ENCODE measurements at places on chromosomes 12 and 14.

GRCh38 chr12:42760550-42760949 is 171.0 kb upstream of the PRICKLE1 start:
- H3K4me3 ChIP-seq, result no peak overlapping the region
- H3K27me3 ChIP-seq, result no peaks in the 10 kb centered on the region

GRCh38 chr14:101464984-101465794 is 96.1 kb upstream of the DIO3 start:
- no peaks in the 10 kb centered on the region for H3K4me1 ChIP-seq
- no peak overlapping the region for H3K4me3 ChIP-seq
- peak; percentile 31 for DNase-seq
- H3K27me3 ChIP-seq, result no peaks in the 10 kb centered on the region
- no peaks in the 10 kb centered on the region for H3K36me3 ChIP-seq

DNA sequence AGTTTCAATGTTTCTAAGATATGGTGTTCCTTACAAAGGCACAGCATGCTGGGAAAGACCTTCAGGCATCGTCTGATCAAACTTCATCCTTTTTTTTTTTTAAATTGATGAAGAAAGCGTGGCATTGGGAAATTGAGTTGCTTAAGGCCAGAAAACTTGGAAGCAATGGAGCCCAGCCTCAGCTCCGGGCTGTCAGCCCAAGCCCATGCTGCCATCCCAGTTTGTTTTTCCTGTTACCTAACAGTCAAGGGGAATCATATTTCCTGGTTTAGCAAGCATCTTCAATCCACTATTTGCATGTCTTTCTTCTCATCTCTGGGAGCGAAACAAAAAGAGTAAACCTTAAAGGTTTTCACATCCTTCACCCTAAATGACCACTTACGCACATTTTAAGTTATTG is 200.2 kb downstream of the CHST11 start:
- no peak overlapping the region for H3K27ac ChIP-seq
- H3K4me3 ChIP-seq, result no peak overlapping the region
- H3K27me3 ChIP-seq, result no peaks in the 10 kb centered on the region
- H3K4me1 ChIP-seq, result no peaks in the 10 kb centered on the region
- no peaks in the 10 kb centered on the region for H3K36me3 ChIP-seq
- DNase-seq, result no peak

DNA sequence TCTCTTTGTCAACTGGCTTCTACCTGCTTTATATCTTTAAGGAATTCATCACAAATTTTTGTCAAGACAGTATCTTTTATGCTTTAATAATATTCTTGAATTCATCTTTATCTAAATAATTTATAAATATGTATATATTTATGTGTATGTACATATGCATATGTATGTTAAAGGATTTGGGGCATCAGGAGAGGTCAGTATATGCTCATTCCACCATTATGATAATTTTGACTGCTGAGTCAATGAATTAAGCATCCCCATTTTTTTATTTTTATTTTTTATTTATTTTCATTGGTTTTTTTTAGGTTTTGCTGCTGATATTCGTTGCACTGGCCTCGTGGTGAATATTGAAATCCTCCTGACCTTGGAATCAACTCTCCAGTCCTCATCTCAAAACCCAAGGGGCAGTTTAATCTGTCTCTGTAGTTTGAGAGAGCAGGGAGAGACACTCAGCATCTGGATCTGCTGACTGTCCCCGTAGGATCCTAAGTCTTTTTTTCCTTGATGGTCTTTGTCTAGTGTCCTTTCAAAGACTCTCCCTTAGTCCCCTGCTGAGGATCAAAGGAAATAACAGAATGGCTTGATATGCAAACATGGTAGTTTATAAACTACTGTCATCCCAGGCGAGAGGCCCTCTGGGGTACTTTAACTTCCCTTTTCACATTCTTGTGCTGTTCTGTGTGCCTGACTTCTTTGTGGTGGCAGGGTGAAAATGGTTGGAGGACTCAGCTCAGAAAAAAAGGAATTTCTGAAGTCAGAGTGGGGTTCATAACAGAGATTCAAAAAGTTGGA is 218.7 kb downstream of the DIO2 start:
- H3K4me3 ChIP-seq, result no peak overlapping the region
- DNase-seq, result no peak
- no peak overlapping the region for H3K27ac ChIP-seq
- no peaks in the 10 kb centered on the region for H3K4me1 ChIP-seq
- no peaks in the 10 kb centered on the region for H3K27me3 ChIP-seq

GRCh38 chr14:69985463-69985862 is 106.2 kb downstream of the SMOC1 start:
- H3K4me1 ChIP-seq, result no peaks in the 10 kb centered on the region
- H3K36me3 ChIP-seq, result no peaks in the 10 kb centered on the region
- H3K4me3 ChIP-seq, result no peak overlapping the region
- no peak for DNase-seq
- H3K27me3 ChIP-seq, result no peaks in the 10 kb centered on the region
- no peak overlapping the region for H3K27ac ChIP-seq

- H3K4me1 ChIP-seq, result no peaks in the 10 kb centered on the region
- no peaks in the 10 kb centered on the region for H3K36me3 ChIP-seq
- no peak for DNase-seq
- no peaks in the 10 kb centered on the region for H3K27me3 ChIP-seq
- H3K4me3 ChIP-seq, result no peak overlapping the region
Observed at GRCh38 chr14:51219473-51220448, 20.3 kb upstream of the TMX1 start.

DNA sequence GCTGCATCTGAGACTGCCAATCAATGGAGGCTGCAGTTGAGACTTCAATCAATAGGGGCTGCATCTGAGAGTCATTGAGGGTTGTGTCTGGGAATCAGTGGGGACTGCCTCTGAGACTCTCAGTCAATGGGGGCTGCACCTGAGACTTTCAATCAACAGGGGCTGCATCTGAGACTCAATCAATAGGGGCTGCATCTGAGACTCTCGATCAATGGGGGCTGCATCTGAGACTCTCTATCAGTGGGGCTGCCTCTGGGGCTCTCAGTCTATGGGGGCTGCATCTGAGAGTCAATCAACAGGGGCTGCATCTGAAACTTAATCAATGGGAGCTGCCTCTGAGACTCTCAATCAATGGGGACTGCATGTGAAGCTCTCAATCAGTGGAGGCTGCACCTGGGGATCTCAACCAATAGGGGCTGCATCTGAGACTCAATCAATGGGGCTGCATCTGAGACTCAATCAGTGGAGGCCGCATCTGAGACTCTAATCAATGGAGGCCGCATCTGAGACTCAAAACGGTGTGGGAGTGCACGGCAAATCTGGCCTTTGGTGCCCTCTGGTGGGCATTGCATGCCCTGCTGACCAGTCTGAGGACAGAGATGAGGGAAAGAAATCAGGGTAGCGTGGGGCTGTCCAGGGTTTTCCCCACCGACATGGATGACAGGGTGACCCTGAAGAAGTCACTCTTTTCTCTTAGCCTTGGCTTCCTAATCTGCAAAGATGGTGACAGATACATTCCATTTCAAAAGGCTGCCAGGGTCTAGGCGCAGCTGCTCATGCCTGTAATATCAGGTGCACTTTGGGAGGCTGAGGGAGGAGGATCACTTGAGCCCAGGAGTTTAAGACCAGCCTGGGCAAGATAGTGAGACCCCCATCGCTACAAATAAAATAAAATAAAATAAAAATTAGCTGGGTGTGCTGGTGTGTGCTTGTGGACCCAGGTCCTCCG is 41.3 kb upstream of the EIF5 start:
- H3K36me3 ChIP-seq, result no peaks in the 10 kb centered on the region
- H3K27me3 ChIP-seq, result no peaks in the 10 kb centered on the region
- H3K27ac ChIP-seq, result no peak overlapping the region
- no peak overlapping the region for H3K4me3 ChIP-seq
- peaks cover 4% of the 10 kb centered on the region for H3K4me1 ChIP-seq

DNA sequence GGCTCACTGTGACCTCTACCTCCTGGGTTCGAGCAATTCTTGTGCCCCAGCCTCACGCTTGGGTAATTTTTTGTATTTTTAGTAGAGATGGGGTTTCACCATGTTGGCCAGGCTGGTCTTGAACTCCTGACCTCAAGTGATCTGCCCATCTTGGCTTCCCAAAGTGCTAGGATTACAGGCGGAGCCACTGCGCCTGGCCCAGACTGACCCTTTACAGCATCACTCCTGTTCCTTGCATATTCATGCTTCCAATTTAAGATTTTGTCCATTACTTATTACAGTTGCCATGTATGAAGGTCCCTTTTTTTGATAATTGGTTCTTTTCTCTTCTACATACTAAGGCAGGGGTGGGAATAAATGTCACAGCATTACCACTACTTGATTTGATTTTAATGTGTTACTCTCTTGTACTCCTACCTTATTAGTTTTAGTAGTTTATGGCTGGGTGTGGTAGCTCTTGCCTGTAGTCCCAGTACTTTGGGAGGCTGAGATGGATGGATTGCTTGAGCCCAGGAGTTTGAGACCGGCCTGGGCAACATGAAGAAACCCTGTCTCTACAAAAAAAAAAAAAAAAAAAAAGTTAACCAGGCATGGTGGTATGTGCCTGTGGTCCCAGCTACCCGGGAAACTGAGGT is 46.9 kb downstream of the ADIPOR2 start:
- H3K4me1 ChIP-seq, result no peaks in the 10 kb centered on the region
- no peaks in the 10 kb centered on the region for H3K27me3 ChIP-seq
- no peak for DNase-seq
- no peak overlapping the region for H3K4me3 ChIP-seq
- no peaks in the 10 kb centered on the region for H3K36me3 ChIP-seq

GRCh38 chr14:73662487-73662943 is 17.7 kb downstream of the DNAL1 start:
- no peak overlapping the region for H3K4me3 ChIP-seq
- H3K4me1 ChIP-seq, result peaks cover 10% of the 10 kb centered on the region
- H3K27me3 ChIP-seq, result no peaks in the 10 kb centered on the region
- H3K36me3 ChIP-seq, result peaks cover 10% of the 10 kb centered on the region

GRCh38 chr12:27800819-27801218 is 20.8 kb upstream of the MANSC4 start:
- no peak overlapping the region for H3K4me3 ChIP-seq
- no peak for DNase-seq
- H3K4me1 ChIP-seq, result peaks cover 17% of the 10 kb centered on the region
- no peaks in the 10 kb centered on the region for H3K27me3 ChIP-seq
- H3K27ac ChIP-seq, result no peak overlapping the region
- H3K36me3 ChIP-seq, result peaks cover 34% of the 10 kb centered on the region

GRCh38 chr14:34568803-34569202 is 29.3 kb upstream of the EAPP start:
- no peak for DNase-seq
- H3K36me3 ChIP-seq, result peaks cover 55% of the 10 kb centered on the region
- no peaks in the 10 kb centered on the region for H3K27me3 ChIP-seq
- H3K27ac ChIP-seq, result no peak overlapping the region
- no peak overlapping the region for H3K4me3 ChIP-seq

DNA sequence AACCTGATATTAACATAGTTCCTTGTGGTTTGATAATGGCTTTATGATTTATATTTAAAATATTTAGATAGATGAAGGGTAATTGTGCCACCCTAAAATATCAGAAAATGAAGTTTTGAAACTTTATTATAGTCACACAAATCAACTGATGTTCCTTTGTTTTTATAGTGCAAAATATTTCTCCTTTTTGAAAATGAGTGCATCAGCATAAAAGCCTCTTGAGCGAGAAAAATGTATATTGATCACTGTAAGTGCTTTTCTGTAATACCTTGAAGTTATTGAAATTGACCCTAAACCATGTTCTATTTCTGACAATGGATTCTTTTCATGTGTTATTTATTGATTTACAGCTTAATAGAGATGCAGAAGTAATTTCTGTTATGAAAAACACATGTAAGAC is 35.0 kb downstream of the LRFN5 start:
- H3K4me1 ChIP-seq, result no peaks in the 10 kb centered on the region
- no peak for DNase-seq
- H3K27me3 ChIP-seq, result no peaks in the 10 kb centered on the region
- no peak overlapping the region for H3K4me3 ChIP-seq
- H3K27ac ChIP-seq, result no peak overlapping the region
- no peaks in the 10 kb centered on the region for H3K36me3 ChIP-seq

DNA sequence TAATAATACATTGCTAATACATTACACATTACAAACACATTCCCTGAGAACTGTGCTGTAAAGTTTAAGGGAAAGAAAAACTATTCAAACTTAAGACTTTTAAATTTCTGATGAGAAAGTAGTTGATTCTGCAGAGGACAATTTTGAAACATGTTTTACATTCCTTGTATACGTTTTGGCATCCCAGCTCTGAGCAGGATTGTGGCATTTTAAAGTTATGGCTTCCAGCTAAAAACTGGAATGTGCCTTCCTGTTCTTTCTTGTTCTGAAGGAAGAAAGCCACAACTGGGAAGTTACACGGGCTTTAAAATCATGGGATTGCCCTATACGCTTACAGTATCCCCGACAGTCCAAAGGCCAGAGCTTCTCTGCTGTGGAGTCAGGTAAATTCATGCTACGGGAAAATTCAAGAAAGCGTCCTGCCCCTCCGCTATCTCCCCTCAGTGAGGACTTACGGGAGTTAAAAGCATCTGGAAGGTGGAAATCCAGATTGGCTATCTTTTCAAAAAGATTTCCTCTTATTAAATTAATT is 10.8 kb upstream of the KLHL42 start:
- no peaks in the 10 kb centered on the region for H3K27me3 ChIP-seq
- H3K4me1 ChIP-seq, result peaks cover 14% of the 10 kb centered on the region
- no peak overlapping the region for H3K27ac ChIP-seq
- H3K4me3 ChIP-seq, result no peak overlapping the region

DNA sequence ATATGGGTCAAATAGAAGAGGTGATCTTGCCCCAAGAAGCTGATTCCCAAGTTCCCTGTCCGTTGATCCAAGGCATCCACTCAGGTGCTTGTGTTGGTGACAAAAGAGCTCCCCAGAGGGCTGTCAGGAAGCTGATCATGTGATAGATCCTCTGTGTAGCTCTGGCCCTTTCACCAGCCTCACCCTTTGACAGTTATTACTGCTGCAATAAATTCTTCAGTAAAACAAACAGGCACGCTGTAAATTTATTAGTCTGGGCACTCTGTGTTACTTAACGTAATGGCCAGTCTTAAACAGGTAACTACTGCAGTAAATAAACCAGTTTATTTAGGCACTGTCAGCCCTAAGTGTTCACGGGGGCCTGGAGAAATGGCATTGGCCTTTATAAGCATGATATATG is 473.9 kb downstream of the BCL11B start:
- no peak overlapping the region for H3K4me3 ChIP-seq
- H3K4me1 ChIP-seq, result peaks cover 15% of the 10 kb centered on the region
- H3K27me3 ChIP-seq, result no peaks in the 10 kb centered on the region
- DNase-seq, result no peak
- H3K36me3 ChIP-seq, result no peaks in the 10 kb centered on the region

DNA sequence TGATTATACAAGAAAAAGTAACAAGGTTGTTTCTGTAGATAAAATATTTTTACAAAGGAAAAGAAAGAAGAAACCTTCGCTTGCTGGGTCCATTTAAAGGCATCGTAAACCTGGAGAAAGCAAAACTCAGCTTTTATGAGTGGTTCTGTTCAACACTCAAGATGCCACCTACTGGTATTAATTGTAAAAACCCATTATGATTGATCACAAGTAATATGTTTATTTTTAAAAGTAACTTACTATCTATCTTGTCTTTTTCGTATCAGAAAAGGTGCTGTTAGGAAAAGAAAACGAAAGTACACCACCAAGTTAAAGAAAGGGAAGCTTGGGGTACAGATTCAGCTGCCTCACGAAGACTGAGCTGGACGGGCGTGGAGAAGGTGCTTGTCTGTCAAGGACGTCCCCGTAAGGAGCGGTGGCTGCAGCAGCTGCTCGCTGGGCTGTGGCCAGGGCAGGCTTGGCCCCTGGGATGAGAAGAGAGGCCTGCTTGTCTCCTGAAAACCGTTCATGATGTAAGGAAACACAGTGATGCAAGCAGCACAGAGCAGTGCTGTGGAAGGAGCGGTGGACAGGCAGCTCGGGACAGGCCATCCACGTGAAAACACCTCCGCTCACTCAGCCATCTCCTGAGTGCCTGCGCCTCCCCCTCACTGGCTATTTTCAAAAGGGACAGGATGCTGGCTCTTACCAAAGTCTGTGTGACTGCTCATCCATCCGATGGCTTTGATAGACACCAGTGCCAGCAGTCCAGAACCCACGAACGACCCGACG is 25.0 kb downstream of the SLC15A4 start:
- no peak overlapping the region for H3K4me3 ChIP-seq
- H3K27ac ChIP-seq, result peak overlapping the region; percentile 99
- peaks cover 56% of the 10 kb centered on the region for H3K4me1 ChIP-seq
- no peak for DNase-seq
